Activated CD4-positive, alpha-beta memory T cell treated with anti-CD3 and anti-CD28 coated beads for 36 hours (primary cell): ENCODE measurements at places on chromosomes 12 and 14. TPM values are rescaled to one million over a fixed set of nuclear protein-coding genes. Genes with fewer than 3 reads are reported as not detected.

The HELB gene
- total RNA-seq: 20.8 TPM

GRCh38 chr12:100716945-100717732 is 77.4 kb upstream of the ANO4 start:
- no peak for DNase-seq

The SMOC1 gene
- not detected for total RNA-seq

DNA sequence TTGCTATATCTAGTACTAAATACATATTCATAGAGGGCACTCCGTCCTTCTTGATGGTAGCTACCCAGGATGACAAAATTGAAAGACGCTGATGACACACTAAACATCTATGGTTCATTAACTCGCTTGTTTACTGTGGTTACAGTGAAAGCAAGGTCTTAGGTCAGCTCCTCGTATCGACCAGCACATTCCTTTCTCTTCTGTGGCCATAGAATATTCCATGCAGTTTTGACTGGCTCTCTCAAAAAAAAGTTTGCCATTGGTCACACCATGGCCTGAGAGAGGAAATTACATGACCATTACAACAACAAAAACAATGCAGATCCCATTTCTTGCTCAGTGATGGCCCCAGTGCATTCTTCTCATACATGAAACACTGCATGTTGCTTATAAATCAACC is 411.4 kb upstream of the SOX5 start:
- no peak for DNase-seq

DNA sequence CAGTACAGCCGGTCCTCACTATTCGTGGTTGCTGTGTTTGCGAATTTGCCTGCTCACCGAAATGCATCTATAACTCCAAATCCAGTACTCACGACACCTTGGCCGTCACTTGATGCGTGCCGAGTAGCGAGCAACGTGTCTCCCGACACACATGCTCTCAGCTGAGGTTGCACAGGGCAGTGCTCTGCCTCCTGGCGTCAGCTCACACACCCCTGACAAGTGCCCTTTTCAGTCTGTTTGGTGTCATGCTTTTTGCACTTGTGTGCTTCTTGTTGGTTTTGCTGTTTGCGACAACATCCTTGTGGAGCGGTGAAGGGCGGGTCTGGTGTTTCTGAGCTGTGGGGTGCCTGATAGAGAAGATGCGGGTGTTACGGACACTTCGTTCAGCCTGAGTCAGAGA is 110.4 kb upstream of the RFLNA start:
- no peak for DNase-seq

The DPY19L2 gene
- 0.67 TPM for total RNA-seq

The RPGRIP1 gene
- total RNA-seq: not detected

DNA sequence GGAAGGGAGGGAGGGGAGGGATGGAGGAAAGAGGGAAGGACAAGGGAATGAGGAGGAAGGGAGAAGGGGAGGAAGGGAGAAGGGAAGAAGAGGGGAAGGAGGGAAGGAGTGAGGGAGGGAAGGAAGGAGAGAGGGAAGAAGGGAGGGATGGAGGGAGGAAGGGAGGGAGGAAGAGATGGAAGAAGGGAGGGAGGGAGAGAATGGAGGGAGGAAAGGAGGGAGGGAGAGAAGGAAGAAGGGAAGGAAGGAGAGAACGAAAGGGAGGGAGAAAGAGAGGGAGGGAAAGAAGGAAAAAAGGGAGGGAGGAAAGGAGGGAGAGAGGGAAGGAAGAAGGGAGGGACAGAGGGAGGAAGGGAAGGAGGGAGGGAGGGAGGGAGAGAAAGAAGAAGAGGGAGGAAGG is 49.5 kb downstream of the RIMBP2 start:
- no peak for DNase-seq

DNA sequence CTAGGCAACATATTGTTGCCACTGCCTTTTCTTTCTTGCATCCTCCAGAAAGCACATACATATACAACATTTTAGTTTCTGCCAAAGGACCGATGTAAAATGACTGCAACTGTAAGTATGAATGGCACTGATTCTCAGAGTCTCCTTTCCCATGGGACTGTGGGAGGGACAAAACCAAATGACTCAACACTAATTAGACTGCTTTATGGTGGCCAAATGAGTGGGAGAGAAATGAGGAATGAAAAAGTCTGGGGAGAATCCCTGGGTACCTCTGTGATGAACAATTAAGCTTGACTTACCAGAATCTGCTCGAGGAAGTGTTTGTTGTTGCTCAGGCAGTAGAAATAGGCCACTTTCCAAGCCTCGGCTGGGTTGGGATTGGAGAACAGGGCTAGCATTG is 10.1 kb downstream of the ZFYVE26 start:
- no peak for DNase-seq

GRCh38 chr12:29655861-29656260 is 127.9 kb downstream of the TMTC1 start:
- no peak for DNase-seq
